ENCODE measurements at places on chromosomes 5 and 9. TPM values are rescaled to one million over a fixed set of nuclear protein-coding genes. Genes with fewer than 3 reads are reported as not detected.

GRCh38 chr5:157650991-157651611, 1.1 kb downstream of the SOX30 start:
- no peak for DNase-seq

- DNase-seq, result peak; percentile 51
These were observed 30.5 kb downstream of the RXRA start for GRCh38 chr9:134356496-134357470.

DNA sequence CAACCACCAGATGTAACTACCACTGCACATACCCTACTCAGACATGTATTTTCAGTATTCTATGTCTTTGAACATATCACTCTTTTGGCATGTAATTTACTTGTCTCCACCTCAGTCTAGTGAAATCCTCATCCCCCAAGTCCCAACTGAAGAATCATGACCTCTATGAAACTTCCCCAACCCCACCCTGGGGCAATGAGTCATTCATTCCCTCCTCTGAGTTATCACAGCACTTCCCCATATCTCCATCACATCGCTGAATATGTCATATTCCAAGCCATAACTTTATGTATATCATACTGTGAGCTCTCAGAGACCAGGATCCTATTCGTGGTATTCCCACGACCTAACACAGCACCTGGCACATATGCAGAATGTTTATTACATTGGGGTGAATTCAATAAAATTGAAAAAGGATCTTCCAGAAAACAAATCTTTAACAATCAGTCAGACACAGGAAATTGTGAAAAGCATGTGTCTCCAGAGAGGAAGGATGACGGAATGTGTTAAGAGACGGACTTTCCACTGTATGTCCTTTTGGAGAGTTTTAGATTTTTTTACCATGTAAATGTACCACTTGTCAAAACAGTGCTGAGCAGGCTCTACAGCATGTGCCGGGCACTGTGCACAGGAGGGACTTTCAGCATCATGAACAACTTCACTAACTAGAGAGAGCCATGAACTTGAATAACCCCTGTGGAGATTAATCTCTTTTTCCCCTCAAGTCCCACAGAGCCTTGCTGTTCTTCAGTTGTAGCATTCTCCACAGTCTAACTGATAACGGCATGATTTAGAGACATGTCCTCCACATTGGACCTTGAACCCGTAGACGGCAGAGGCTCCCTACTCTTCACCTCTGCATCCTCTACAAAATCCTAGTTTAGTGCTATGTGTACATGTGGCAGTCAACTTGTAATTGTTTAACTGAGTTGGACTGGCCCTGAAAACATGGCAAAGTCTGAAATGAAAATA, 213.5 kb downstream of the GLIS3 start:
- DNase-seq, result no peak

DNA sequence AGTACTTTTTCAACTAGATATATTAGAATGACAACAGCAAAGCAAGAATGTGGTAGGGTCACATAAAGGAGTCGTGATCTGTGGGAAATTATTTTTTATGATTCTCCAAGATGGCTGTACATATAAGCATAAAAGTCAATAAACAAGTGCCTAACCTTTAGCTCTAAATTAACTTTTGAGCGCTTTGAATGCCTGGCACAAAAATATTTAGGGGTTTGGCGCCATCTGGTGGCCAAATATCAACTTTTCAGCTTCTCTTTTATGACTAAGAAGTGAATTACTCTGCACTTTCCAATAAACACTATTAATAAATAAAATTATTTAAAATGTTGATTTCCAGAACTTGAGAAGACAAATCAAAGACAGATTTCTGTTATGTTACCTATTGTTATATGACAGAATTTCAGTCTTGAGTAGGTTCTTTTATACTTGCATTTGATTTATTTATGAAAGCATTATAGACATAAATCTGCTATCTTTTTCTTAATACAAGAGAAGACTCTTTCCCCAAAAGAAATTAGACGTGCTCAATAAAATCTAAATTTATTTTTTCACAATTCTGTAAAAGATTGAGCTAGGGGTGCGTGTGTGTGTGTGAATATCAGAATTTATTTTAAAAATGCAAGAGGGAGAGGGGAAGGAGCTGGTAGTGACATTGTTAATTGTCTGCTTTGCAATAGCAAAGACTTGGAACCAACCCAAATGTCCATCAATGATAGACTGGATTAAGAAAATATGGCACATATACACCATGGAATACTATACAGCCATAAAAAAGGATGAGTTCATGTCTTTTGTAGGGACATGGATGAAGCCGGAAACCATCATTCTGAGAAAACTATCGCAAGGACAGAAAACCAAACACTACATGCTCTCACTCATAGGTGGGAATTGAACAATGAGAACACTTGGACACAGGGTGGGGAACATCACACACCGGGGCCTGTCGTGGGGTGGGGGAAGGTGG, 36.7 kb upstream of the ARRDC3 start:
- peak; percentile 23 for DNase-seq

DNA sequence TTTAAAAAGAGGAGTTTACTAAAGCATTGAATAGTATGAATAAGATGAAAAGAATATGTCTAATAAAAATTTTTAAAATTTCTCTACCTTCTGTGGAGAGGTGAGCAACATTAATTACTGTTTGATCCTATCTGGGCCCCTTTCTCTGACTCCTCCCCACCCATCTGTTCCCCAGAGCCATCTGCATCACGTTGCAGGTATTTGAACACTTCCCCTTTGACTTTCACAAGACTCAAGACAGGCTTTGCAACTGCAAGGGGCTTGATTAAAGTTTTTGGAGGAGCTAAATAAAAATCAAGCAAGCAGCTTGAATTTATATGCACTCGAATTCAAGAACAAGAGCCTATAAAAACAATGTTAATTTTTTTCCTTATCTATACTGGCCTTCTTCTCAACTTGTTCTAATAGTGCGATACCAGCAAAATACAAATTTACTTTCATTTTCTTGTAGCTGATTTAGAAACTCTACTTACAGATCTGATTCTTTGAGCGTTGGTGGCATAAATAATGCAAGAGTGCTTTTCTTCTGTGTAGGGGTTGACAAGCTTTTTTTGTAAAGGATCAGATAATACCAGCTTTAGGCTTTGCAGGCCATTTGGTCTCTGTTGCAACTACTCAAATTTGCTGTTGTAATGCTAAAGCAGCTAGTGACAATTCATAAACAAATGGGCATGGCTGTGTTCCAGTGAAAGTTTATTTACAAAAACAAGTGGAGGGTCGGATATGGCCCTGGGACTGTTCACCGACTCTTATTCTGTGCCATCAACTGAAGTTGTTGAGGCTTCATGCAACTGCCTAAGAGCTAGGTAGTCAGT, 21.2 kb downstream of the TXNDC8 start:
- DNase-seq, result peak; percentile 6

- no peak for DNase-seq
These were observed 54.1 kb upstream of the CEMIP2 start for GRCh38 chr9:71822456-71822855.

GRCh38 chr5:159257629-159258283, 5.3 kb upstream of the UBLCP1 start:
- DNase-seq, result no peak

- no peak for DNase-seq
These were observed 376.8 kb downstream of the PIK3R1 start for GRCh38 chr5:68592351-68592750.

- no peak for DNase-seq
These were observed 5.8 kb downstream of the USP20 start for GRCh38 chr9:129841071-129841470.

DNA sequence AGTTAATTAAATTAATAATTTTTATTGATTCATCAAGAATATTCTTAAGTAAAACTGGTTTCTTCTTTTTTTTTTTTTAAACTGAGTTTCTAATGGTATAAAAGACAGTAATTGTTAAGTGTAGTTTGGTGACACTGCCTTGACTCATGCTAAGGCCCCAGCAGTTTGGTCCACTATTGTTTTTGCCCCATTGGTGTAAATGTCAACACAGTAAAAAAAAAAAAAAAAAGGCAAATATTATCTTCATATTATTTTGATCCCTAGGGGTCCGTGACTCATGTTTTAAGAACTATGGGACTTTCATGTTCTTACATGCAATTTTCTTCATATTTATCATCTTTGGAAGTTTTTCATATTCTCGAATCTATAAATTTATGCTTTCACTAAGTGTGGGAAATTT, 29.2 kb upstream of the JAK2 start:
- no peak for DNase-seq

- DNase-seq, result no peak
These were observed 56.3 kb upstream of the PRDM9 start for GRCh38 chr5:23451156-23451555.

GRCh38 chr5:117623042-117623805, 1048.6 kb upstream of the SEMA6A start:
- no peak for DNase-seq

DNA sequence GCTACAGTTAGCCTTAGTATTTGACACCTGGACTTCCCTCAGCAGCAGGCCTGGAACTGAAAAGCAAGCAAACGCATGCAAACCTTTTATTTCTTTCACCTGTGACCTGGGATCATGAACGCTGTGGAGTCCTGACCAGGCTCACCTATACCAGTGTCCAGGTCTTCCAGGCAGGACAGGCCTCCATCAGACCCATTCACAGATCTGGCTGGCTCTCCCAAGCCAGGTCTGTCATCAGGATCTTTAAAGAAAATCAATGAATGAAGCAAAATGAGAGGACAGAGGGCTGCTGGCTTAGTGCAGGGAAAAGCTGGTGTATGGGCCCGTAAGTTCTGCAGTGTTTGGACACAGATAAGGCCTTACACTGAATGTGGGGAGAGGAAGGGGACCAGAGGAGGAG, 96.3 kb upstream of the CPEB4 start:
- no peak for DNase-seq

- DNase-seq, result no peak
These were observed 12.9 kb downstream of the HAND1 start for GRCh38 chr5:154465169-154465568.

DNA sequence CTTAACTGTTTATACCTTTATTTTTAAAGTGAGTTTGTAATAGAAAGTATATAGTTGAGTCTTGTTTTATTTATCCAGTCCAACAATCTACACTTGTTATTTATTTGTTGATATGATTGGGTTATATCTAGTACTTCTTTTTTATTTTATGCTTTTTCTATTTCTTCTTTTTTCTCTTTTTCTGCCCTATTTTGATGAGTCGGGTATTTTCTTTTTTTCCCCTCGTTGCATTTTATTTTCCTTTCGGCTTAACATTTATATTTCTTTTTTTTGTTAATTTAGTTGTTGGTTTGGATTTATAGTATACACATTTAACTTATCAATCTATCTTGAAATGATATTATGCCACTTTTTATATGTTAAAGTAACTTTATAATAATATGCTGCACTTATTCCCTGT, 111.7 kb upstream of the IZUMO3 start:
- no peak for DNase-seq

DNA sequence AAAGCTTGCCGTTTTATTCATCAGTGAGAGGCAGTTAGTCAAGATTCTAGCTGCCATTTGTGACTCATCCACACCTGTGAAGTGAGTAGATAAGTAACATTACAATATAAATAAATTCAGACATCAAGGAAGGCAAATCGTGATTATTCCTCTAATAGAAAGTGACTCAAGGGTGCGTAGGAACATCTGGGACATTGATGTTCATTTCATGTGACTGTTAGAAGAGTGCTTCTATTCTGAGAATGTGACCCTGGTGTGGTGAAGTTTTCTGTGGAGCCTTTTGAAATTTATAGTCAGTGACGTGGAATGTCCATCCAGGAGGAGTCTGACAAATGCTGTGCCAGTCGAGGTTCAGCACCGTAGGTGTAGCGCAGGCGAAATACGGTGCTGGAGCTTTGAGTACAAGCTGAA, 48.4 kb upstream of the FAM240B start:
- DNase-seq, result no peak

DNA sequence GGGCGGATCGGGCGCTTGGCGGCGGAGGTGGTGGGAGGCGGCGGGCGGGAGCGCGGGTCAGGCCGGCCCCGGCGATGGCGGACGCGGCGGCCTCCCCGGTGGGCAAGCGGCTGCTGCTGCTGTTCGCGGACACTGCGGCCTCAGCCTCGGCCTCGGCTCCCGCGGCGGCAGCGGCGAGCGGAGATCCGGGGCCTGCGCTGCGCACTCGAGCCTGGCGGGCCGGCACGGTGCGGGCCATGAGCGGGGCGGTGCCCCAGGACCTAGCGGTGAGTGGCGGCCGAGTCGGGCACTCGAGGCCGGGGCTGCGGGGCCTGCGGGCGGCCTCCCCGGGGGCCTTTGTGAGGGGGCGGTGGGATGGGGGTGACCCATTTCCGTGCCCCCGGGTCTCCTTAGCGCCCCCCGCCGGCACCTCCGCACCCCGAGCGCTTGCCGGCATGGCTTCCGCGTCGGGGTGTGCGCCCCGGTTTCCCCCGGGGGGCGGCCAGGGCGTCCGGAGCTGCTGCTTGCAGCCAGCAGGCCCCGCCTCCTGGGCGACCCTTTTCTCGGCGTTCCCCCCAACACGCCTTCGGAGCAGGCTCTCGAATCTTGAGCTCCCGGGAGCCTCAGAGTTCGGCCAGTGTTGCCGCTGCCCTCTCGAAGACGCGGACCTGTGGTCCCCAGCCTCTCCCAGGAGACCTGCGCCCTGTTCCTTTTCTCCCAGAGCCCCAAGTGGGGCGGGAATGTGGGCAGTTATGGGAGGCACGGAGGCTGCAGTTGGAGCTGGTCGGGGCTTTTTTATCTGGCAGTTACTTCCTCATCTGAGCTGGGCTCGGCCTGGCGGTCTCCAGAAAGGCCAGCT, 456 bp downstream of the KDM3B start:
- peak; percentile 70 for DNase-seq

DNA sequence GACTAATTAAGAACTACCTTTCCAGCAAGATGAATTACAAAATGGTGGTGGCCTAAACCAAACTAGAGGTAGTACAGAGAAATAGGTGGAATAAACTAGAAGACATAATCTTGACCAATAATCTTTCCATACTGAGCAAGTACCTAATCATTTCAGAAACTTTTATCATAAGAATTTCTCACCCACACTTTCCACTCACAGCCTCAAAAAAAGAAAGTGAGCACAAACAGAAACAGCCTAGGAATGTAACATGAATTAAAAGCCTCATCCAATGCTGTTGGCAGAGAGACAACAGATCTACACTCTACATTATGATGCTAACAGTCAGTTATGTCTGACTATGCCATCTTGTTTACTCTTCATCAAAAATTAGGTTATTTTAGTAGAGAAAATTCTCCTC, 1.3 kb downstream of the RNF38 start:
- no peak for DNase-seq

PRSS3 gene
- 0.83 TPM for polyA plus RNA-seq

SPINK6 gene
- polyA plus RNA-seq, result not detected

GDNF gene
- not detected for polyA plus RNA-seq

DNA sequence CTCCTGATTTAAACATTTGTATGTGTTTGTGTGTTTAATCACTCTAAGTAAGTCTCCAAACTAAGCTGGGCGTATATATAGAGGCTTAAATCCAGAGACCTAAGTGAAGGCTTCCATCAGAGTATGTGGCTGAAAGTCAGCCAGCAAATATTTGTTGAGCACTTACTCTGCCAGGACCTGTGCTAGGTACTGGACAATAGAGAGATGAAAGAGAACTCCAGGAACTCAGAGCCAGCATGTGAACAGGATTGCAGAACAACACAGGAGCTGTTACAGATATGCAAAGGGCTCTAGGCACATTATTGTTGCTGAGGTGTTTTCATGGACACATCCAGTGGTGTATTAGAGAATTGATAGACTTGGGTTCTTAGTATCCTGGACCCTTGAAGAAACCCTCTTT, 4.7 kb upstream of the BNIP1 start:
- no peak for DNase-seq

LRRC19 gene
- 0.60 TPM for polyA plus RNA-seq

All from right lung (tissue), 10 donors.